Hindlimb muscle (tissue), 1 donor: ENCODE measurements at places on chromosomes 1 and 21.

GRCh38 chr21:14877581-14878228, 187.1 kb downstream of the NRIP1 start:
- DNase-seq: no peak

- DNase-seq: no peak
These were observed 8.0 kb downstream of the ACBD6 start for GRCh38 chr1:180494370-180494769.

DNA sequence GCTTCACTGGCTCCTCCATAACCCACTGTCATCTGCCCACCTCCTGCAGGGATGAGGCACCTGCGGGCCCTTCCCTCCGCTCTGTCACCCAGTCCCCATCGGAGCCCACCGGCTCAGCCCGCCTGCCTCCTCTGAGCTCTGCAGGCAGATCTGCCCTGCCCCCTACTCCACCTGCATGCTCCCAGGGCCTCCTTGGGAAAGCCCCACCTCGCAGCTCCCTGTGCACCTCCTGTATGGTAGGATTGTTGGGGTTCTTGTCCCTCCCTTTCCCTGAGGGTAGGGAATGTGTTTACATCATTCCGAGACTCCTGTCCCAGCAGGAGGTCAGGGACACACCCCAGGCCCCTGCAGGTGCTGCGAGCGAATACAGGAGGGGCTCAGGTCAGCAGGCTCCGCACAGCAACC, 50.5 kb downstream of the SIK1 start:
- no peak for DNase-seq

DNA sequence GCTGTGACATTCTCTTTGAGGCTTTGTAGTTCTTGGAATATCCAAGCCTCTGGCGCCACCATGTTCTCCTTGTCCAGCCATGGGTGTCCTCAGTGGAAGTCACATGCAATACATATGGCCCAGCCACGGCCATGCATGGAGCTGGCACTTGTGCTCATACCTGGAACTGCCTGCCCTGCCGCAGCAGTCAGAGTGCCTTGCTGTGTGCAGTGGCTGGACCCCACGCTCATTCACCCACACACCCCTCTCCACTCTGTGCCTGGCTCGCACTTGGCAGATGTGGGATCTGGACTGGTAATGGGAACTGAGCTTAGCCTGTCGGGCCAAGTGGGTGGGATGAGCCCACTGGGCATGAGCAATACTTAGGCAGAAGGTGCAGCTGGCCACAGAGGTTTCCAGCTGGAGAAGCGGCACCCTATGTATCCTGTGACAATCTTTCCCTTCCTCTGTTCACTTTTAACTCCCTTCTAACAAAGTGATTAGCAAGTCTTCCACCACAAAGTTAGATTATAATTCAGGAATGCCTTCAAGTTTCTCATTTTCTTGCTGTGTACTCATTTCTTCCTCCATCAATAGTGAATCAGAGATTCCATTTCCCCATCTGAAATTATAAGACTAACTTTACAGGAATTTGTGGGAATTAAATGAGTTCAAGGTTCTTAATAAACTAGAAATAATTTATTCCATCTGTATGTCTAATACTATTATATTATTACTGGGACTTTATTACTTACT, 351.6 kb upstream of the NCAM2 start:
- DNase-seq: no peak

- DNase-seq: no peak
These were observed 165.8 kb upstream of the C1orf105 start for GRCh38 chr1:172254521-172255222.

DNA sequence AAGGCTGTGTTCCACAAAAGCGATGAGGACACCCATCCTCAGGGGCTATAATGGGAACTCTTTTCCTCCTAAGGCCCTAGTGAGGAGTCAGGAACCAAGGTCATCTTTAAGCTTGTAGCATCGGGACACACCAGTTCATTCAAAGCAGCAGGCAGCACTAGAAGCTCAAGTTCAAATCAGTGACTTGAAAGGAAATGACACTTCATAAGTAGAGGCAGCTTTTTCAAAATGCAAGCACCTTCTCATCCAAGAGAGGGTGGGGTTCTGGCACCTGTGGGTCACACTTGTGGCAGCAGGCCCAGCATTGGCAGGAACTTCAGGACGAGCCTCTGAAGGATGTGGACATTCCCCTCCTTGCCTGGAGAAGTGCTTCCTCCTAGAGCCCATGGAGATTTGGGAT, 496.3 kb downstream of the KIF26B start:
- DNase-seq: peak; percentile 6

GRCh38 chr1:181185461-181185860, 97.0 kb downstream of the IER5 start:
- no peak for DNase-seq

GRCh38 chr1:87330885-87331364, 2.2 kb downstream of the LMO4 start:
- no peak for DNase-seq

GRCh38 chr1:5983361-5984103, 8.7 kb downstream of the NPHP4 start:
- no peak for DNase-seq

- DNase-seq: no peak
These were observed 10.4 kb upstream of the NCF2 start for GRCh38 chr1:183600634-183601033.

- DNase-seq: no peak
These were observed 16.4 kb downstream of the RGS8 start for GRCh38 chr1:182667848-182668505.

GRCh38 chr1:8629241-8630091, 188.0 kb downstream of the RERE start:
- DNase-seq: no peak

- no peak for DNase-seq
These were observed 198.4 kb downstream of the MATN1 start for GRCh38 chr1:30524840-30525617.

DNA sequence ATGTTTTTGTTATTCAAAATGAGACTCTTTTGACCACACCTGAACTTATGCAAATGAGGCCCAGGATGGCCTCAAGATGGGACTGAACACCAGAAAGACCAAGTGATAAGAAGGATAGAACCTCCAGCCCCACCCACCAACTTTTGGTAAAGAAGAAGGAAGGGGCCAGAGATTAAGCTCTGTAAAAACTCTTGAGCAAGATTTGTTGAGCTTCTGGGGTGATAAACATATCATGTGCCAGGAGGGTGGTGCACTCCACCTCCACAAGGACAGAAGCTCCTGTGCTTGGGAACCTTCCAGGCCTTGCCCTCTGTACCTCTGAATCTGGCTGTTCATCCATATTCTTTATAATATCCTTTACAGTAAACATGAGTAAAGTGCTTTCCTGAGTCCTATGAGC, 5.3 kb downstream of the RSPH1 start:
- DNase-seq: no peak

DNA sequence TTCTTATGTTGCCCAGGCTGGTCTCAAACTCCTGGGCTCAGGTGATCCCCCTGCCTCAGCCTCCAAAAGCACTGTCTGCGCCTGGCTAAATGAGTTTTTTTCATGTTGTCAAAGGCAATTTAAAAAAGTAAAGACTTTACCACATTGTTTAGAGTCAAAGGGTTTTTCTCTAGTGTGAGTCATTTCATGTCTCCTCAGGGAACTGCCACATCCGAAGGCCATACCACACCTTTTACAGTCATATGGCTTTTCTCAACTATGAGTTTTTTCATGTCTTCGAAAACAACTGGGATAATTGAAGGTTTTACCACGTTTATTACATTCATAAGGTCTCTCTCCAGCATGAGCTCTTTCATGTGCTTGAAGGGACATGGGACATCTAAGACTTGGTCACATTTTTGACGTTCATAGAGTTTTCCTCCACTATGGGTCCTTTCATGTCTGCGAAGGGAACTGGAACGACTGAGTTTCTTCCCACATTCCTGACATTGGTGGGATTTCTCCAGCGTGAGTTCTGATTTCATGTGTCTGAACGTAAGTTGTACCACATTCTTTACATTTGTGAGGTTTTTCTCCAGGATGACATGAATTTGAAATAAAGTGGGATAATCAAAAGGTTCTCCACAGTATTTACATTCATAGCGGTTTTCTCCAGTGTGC, 65.6 kb downstream of the UCHL5 start:
- DNase-seq: no peak

GRCh38 chr21:33384841-33385331, 18.3 kb upstream of the IFNGR2 start:
- DNase-seq: no peak

DNA sequence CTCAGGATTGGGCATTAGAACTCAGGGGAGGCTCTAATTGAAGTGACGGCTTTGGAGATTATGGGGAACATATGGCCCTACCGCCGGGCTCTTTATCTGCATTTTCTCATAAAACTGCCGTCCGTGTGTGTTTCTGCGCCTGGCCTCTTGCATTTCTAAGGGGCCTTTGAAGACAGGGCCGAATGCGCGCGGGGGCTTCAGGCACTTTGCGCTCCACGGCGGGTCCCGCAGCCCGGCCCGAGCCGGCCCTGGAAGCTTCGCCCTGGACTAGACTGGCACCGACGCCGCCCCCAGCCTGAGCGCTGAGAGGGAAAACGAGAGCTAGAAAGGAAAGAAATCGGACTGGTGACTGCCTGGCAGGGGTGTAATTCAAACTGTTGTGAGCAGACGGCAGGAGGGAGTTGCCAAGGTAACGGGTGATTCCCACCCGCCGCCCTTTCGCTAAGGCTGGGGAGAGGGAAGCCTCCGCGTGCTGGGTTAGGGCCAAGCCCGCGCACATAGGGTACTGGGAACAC, 120.7 kb downstream of the LMX1A start:
- DNase-seq: no peak
